Activated naive CD8-positive, alpha-beta T cell treated with anti-CD3 and anti-CD28 coated beads, Interleukin-2, amount 50 U/mL, for 24 hours (primary cell): ENCODE measurements at places on chromosomes 13 and 19.

DNA sequence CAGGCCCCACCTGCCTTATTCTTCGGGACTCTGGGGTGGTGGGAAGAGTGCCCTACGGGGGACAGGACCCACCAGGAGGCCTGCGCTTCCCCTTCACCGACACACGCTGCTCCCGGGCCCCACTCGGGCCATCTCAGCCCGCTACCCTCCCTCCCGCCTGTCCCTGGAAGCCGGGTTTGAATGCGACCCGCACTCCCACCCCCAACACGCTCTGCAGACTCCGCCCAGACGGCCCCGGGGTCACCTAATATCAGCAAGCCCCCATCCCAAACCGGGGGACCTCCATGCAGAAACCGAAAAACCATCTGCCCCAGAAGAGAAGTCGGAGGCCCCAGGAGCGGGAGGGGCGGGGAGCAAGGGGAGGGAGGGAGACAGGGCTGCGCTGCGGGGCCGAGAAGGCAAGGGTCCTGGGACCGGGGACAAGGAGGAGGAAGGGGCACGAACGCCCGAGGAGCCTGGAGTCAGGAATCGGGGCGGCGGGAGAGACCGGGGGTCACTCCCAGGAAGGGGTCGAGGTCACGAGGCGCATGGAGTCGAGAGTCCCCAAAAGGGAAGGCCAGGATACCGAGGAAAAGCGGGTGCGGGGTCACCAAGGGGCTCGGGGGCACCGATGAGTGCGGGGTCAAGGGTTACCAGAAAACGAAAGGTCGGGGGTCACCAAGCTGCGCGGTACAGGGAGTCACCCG lies 766 bp downstream of the SBNO2 start:
- peak; percentile 25 for DNase-seq
- peaks cover 6% of the 10 kb centered on the region for H3K36me3 ChIP-seq
- peak overlapping the region; percentile 86 for H3K4me3 ChIP-seq
- no peaks in the 10 kb centered on the region for H3K27me3 ChIP-seq
- H3K27ac ChIP-seq = peak overlapping the region; percentile 92

GRCh38 chr13:79995334-79995733 lies 345.6 kb downstream of the SPRY2 start:
- H3K27ac ChIP-seq = no peak overlapping the region
- H3K4me1 ChIP-seq = no peaks in the 10 kb centered on the region
- H3K36me3 ChIP-seq = no peaks in the 10 kb centered on the region
- no peaks in the 10 kb centered on the region for H3K27me3 ChIP-seq
- H3K4me3 ChIP-seq = no peak overlapping the region

DNA sequence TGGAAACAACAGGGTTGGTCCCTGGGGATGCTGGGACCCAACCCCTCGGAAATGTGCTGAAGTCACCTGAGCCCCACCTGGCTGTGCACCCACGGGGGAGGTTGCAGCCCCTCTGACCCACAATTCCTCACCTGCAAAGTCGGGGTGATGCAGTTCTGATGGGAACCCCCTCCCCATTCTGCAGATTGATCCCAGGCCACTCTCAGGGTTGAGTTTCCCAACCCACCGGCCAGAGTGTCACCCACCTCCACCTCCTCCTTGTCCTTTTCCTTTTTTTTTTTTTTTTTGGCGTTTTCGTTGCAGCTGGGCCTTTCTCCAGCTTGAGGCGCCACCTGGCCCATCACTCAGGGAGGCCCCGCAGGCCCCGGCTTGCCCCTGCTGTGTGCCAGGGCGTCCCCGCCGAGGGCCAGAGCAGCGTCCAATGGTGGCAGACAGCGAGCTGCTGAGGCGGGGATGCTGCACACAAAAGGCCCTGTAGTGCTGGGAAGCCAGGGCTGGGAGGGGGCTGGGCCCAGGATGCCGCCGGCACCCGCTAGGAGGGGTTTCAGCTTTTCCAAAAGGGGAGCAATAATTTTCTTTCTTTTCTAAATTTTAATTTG lies 4.6 kb downstream of the PIK3R2 start:
- no peak overlapping the region for H3K4me3 ChIP-seq
- H3K27me3 ChIP-seq = no peaks in the 10 kb centered on the region
- peaks cover 21% of the 10 kb centered on the region for H3K4me1 ChIP-seq
- peaks cover 4% of the 10 kb centered on the region for H3K36me3 ChIP-seq
- H3K27ac ChIP-seq = no peak overlapping the region

DNA sequence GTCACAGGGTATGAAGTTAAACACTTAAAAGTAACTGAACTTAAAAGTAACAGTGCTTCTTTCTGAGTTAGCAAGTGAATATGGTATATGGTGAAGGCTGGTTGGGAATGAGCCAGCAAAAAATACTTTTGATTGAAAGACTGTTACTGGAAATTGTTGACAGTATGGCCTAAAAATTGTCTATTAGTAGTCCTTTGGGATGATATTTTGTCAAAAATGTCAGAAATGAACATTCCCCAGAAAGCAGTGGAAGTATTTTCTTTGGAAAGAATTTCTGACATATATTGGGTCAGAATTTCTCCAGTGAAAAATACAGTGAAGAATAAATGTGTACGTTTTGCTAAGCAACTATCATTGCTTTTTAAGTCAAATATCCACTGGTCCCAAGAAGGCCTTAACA lies 860.5 kb downstream of the PCDH9 start:
- no peaks in the 10 kb centered on the region for H3K27me3 ChIP-seq
- H3K4me3 ChIP-seq = no peak overlapping the region
- no peaks in the 10 kb centered on the region for H3K4me1 ChIP-seq
- no peak for DNase-seq
- H3K36me3 ChIP-seq = no peaks in the 10 kb centered on the region
- H3K27ac ChIP-seq = no peak overlapping the region

DNA sequence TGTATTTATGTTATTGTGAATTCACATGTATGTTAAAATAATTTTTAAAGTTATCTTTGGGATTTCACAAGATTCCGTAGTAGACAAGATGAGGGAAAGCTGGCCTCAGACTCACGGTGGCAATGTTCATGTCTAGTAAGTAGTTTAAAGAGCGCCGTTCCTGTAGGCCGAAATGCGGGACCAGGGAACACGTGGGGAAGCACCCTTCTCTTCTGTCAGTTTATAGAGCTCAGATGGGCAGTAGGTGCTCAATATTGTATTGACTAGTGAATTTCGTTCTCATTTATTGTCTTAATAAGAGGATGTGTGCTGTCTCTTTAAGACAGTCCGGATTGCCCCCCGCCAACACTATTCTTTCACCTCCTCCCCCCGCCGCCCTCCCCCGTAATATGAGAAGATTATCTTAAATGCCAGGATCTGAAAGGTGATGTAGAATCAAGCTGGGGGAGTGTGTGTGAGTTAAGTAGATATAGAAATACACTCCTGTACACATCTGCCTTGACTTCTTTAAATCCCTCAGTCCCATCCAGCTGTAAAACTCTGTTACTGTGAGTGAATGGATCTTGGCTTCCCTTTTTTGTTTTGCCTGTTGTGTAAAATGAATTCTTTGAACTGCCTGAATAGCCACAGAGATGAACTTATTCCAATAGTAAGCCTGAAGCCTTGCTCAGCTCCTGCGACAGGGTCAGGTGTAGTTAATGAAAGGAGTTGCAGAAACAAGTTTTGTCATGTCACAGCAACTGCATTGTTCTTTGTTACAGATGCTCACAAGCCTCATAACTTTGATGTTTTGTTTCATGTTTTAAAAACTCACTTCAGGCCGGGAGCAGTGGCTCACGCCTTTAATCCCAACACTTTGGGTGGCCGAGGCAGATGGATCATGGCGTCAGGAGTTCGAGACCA lies 1.3 kb downstream of the LAMP1 start:
- peaks cover 10% of the 10 kb centered on the region for H3K27me3 ChIP-seq
- DNase-seq = no peak
- H3K4me1 ChIP-seq = peaks cover 33% of the 10 kb centered on the region
- peak overlapping the region; percentile 96 for H3K27ac ChIP-seq
- peaks cover 14% of the 10 kb centered on the region for H3K36me3 ChIP-seq

GRCh38 chr19:22619371-22619770 lies 14.8 kb upstream of the ZNF492 start:
- H3K27me3 ChIP-seq = peaks cover 18% of the 10 kb centered on the region
- no peak overlapping the region for H3K27ac ChIP-seq

DNA sequence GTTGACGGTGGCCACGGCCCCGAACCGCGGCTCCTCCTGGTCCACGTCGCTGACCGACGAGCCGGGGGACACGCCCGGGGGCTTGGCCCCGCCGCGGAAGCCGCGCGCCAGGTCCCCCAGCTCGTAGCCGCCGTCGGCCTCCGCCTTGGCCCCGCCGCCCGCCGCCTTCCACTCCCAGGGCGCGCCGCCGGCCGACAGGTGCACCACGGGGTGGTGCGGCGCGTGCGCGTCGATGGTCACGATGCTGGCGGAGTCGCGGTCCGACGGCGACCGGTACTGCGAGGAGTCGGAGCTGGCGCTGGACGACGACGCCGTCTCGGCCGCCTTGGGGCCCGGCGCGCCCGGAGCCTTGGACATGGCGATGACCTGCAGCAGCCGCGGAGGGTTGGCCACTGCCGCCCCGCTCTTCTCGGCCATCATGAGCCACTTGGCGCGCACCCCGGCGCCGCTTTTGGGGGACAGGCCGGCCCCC lies 9.0 kb downstream of the PLPPR3 start:
- peaks cover 49% of the 10 kb centered on the region for H3K36me3 ChIP-seq
- H3K4me1 ChIP-seq = peaks cover under 1% of the 10 kb centered on the region
- no peaks in the 10 kb centered on the region for H3K27me3 ChIP-seq
- H3K27ac ChIP-seq = no peak overlapping the region
- no peak overlapping the region for H3K4me3 ChIP-seq

DNA sequence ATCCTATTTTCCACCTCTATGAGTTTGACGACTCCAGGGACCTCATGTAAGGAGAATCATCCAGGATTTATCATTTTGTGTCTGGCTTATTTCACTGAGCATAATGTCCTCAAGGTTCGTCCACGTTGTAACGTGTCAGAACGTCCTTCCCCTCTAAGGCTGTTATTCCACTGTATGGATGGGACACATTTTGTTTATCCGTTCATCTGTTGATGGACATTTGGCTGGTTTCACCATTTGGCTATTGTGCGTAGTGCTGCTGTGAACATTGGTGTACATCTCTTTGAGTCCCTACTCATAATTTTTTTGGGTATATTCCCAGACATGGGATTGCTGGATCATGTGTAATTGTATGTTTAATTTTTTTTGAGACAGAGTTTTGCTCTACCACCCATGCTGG lies 21.5 kb downstream of the CRTC1 start:
- H3K4me3 ChIP-seq = no peak overlapping the region
- no peaks in the 10 kb centered on the region for H3K36me3 ChIP-seq
- no peak overlapping the region for H3K27ac ChIP-seq
